ENCODE measurements at places on chromosomes 3 and 15. TPM values are rescaled to one million over a fixed set of nuclear protein-coding genes. Genes with fewer than 3 reads are reported as not detected.

- H3K27ac ChIP-seq: no peak overlapping the region
- no peak overlapping the region for H3K4me3 ChIP-seq
- peaks cover 5% of the 10 kb centered on the region for H3K36me3 ChIP-seq
- H3K27me3 ChIP-seq: no peaks in the 10 kb centered on the region
- DNase-seq: no peak
- peaks cover 28% of the 10 kb centered on the region for H3K4me1 ChIP-seq
These were observed 15.9 kb upstream of the SMAD3 start for GRCh38 chr15:67049351-67050044.

DNA sequence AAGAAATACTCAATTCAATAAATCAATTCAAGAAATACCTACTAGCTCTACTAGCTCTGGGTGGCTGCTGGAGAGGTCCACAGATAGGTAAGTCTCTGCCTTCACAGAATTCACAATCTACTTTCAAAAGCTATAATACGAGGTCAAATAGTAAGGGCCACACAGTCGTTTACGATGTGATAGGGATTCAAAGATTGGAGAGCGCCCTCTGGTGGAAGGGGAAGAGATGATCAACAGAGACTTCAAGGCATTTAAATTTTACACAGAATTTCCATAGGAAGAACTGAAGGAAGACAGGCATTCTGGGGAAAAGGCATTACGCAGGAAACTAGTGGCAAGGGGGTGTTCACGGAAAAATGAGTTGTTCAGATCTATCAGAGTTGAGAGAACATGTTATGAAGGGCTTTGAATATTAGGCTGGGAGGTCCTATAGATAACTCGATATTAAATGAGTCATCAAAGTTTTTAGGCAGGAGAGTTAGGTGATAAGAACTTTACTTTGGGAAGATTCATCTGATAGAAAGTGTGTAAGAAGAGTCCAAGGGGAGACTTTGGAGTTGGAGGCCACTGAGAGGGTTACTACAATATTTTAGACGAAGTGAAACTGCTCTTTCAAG, 128.8 kb downstream of the FRMD5 start:
- no peaks in the 10 kb centered on the region for H3K36me3 ChIP-seq
- H3K27me3 ChIP-seq: peaks cover 12% of the 10 kb centered on the region
- no peak overlapping the region for H3K27ac ChIP-seq
- H3K4me1 ChIP-seq: peaks cover 7% of the 10 kb centered on the region
- H3K4me3 ChIP-seq: no peak overlapping the region

DNA sequence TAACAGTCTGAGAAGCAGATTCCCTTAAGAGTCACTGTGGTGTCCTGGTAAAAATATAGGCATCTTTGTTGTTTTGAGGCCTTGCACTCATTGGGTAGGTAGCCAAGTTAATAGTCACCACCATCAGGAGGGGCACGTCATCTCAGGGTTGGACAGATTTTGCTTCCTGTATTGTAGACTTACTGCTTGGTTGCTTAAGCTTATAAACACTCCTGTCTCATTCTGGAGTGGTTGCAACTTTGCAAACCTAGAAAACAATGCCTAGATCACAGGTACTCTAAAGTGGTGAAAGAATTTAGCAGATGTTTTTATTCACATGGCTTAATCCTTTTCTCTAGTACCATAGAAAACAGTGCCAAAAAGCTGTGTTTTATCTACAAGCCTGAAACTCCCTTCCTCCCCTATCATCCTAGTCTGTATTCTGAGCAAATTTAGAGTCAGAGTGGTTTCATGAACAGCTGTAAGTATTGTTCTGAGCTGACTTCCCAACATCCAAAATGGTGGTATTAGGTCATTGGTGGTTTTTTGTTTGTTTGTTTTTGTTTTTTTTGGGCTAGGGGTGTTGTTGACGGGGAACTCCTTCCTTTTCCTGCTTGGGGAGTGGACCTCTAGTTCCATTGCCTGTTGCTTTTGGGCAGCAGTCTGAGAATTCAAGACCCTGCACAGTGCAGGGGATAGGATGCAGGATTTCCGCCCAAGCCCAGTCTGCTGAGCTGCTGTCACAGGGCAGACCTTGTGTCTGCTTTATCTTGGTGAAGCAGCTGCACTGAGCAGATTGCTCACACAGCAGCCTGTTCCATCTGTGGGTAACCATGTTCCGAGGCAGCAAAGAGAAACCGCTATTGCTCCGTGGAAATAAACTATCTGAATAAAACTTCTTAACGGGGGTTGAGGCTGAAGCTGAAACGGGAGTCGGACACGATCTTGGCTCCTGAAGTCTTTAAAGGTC, 202.0 kb downstream of the AKAP13 start:
- DNase-seq: peak; percentile 67
- peak overlapping the region; percentile 95 for H3K27ac ChIP-seq
- peaks cover 84% of the 10 kb centered on the region for H3K4me1 ChIP-seq

DNA sequence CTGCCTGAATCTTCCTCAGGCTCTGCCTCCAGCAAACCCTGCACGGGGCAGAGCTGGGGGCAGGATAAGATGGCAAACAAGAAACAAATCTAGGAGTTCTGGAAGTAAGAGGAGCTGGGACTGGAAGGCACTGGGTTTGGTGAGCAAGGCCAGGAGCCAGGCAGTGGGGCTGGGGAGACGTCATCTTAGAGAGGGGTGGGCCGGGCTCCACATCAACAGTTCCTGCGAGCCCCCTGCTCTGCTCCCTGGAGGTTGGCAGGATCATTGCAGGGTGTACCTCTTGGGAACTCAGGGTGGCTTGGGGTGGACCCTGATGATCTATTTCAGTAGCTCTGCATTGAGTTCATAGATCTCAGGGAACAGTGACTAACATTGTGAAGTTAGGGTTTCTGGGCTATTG, 87.3 kb upstream of the PRR23E start:
- no peak overlapping the region for H3K27ac ChIP-seq
- no peak overlapping the region for H3K4me3 ChIP-seq

DNA sequence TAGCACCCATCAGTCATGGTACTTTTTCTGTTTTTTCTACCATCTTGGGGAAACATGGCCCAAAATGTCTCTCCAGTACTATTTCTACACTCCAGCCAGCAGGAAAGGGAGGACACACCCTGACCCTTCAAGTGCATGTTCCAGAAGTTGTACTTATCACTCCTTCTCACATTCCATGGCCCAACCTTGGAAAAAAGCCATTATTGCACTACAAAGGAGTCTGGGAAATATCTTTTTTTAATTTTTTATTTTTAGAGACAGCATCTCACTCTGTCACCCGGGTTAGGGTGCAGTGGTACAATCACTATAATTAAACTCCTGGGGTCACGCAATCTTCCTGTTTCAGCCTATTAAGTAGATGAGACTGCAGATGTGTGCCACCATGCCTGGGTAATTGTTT, 100.0 kb upstream of the PPP2R3A start:
- no peaks in the 10 kb centered on the region for H3K27me3 ChIP-seq
- H3K36me3 ChIP-seq: no peaks in the 10 kb centered on the region
- H3K4me3 ChIP-seq: no peak overlapping the region

DNA sequence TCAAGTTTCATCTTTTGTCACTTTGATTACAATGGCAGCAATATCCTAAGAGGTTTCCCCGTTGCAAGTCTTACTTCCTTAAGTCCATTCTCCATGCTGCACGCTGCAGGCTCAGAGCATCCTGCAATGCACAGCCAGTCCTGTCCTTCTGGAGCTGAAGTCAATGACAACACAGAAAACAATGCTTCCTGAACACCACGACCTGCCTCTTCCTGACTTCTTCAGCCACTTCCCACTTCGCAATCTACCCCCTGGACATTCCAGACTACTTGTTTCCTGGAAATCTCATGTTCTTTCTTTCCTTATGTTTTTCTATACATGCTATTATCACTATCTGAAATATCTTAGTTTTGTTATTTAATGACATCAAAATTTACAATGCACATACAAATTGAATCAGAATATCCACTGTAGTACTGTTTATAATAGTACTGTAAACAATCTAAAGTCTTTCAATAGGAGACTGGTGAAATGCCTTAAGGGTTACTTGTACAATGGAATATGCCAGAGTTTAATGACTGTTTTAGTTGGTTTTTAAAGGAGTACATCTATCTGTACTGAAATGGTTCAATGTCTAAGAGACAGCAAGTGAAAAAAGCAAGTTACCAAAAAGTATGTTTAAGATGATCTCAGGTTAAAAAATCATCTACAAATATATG, 113.7 kb upstream of the PRTG start:
- peaks cover 7% of the 10 kb centered on the region for H3K36me3 ChIP-seq
- no peaks in the 10 kb centered on the region for H3K27me3 ChIP-seq
- no peak overlapping the region for H3K4me3 ChIP-seq

GRCh38 chr3:20658491-20658890, 472.5 kb upstream of the SGO1 start:
- H3K36me3 ChIP-seq: no peaks in the 10 kb centered on the region
- H3K4me3 ChIP-seq: no peak overlapping the region
- H3K27ac ChIP-seq: no peak overlapping the region
- H3K4me1 ChIP-seq: no peaks in the 10 kb centered on the region

DNA sequence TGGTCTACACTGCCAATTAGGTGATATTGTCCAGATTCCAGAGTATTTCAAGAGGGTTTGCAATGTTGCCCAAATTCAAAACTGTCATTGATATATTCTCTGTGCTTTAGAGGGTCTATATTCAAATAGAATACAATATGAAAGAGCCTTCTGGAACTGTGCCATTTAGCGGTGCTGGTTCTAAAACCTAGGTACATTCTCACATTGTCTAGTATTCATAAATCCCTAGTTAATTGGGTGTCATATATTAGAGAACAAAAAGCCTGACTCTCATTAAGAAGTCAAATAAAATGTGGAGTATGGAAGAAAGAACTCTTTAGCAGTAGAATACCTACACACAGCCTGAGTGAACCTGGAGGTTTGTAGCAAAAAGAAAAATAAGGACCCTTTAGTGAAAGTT, 447.9 kb downstream of the CNTN6 start:
- H3K27ac ChIP-seq: no peak overlapping the region
- no peaks in the 10 kb centered on the region for H3K36me3 ChIP-seq
- no peaks in the 10 kb centered on the region for H3K4me1 ChIP-seq
- no peak overlapping the region for H3K4me3 ChIP-seq
- no peaks in the 10 kb centered on the region for H3K27me3 ChIP-seq

DNA sequence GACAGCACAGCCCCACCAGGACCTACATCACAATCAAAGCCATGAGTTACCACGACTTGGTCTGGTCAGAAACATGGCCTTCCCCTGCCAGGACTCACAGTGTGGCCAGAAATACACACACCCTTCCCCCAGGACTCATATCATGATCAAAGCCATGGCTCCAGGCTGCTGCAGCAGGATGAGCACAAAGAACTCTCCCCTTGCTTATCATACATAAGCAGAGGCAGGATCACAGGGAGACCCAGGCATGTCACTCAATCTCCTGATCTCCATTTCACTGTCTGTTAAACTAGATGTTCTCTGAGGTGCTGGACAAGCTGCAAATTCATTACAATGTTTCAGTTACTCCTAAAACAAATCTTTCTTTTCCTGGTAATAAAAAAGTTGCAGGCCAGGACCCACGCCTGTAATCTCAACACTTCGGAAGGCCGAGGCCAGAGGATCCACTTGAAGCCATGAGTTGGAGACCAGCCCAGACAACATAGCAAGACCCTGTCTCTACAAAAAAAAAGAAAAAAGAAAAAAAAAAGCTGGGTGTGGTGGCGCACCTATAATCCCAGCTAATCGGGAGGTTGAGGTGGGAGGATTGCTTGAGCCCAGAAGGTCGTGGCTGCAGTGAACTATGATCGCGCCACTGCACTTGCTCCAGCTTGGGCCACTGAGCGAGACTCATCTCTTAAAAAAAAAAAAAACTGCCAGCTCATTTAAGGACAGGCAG, 1.2 kb downstream of the PFKFB4 start:
- peaks cover 58% of the 10 kb centered on the region for H3K4me1 ChIP-seq
- peaks cover 9% of the 10 kb centered on the region for H3K36me3 ChIP-seq
- DNase-seq: no peak
- H3K27me3 ChIP-seq: no peaks in the 10 kb centered on the region
- H3K4me3 ChIP-seq: peak overlapping the region; percentile 91
- H3K27ac ChIP-seq: no peak overlapping the region

- H3K27me3 ChIP-seq: no peaks in the 10 kb centered on the region
- H3K4me1 ChIP-seq: peaks cover 57% of the 10 kb centered on the region
- no peaks in the 10 kb centered on the region for H3K36me3 ChIP-seq
- DNase-seq: no peak
- H3K27ac ChIP-seq: peak overlapping the region; percentile 46
- H3K4me3 ChIP-seq: no peak overlapping the region
These were observed 8.2 kb downstream of the HDC start for GRCh38 chr15:50257332-50257731.

DNA sequence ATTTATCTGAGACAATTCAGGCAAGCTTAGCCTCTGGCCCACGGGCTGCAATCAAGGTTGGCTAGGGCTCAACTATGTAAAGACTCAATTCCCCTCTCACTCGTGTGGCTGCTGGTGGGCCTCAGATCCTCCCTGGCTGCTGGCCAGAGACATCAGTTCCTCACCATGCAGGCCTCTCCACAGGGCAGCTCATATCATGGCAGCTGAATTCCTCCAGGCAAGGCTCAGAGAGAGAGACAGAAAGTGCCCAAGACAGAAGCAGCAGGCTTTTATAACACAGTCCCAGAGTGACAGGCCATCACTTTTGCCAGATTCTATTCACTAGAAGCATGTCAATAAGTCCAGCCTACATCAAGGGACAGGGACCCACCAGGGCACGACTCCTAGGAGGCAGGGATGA, 63.2 kb downstream of the XXYLT1 start:
- no peaks in the 10 kb centered on the region for H3K36me3 ChIP-seq
- no peak overlapping the region for H3K27ac ChIP-seq
- H3K4me3 ChIP-seq: no peak overlapping the region
- peaks cover 4% of the 10 kb centered on the region for H3K4me1 ChIP-seq
- no peak for DNase-seq

DNA sequence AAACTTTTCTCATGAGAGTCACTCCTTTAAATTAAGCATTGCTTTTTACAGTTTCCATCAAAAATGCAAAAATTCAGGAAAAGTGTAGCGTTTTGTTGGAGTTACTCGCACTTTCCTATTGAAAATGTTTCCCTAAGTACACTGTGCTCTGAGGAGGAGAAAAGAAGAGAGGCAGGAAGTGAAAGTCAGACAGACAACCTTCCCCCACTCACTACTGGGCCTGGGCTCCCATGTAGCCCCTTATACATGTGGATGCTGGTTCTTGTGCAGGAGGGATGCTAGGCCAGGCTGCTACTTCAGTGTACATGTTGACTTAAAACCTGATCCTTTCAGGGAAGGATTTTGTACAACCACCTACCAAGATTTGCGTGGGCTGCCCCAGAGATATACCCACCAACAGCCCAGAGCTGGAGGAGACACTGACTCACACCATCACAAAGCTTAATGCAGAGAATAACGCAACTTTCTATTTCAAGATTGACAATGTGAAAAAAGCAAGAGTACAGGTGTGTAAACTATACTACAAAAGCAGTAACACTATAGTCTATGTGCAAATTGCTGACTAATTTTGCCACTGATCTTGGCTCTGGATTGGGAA, 15.1 kb downstream of the KNG1 start:
- peaks cover 5% of the 10 kb centered on the region for H3K27me3 ChIP-seq
- no peak overlapping the region for H3K4me3 ChIP-seq
- H3K27ac ChIP-seq: no peak overlapping the region
- H3K36me3 ChIP-seq: no peaks in the 10 kb centered on the region

GRCh38 chr3:44439499-44440295, 37.8 kb downstream of the ZNF445 start:
- peak; percentile 69 for DNase-seq
- H3K4me3 ChIP-seq: peak overlapping the region; percentile 65
- peaks cover 46% of the 10 kb centered on the region for H3K4me1 ChIP-seq
- H3K36me3 ChIP-seq: peaks cover 28% of the 10 kb centered on the region

The CCR1 gene
- total RNA-seq: 22.6 TPM

The CHST2 gene
- total RNA-seq: 11.3 TPM

The CACNA1D gene
- total RNA-seq: 1.2 TPM

The RETNLB gene
- total RNA-seq: not detected

The USP13 gene
- 11.1 TPM for total RNA-seq

The TMC3 gene
- total RNA-seq: not detected

The CHRNA5 gene
- 6.4 TPM for total RNA-seq

The NRG4 gene
- not detected for total RNA-seq

The SCN11A gene
- 0.05 TPM for total RNA-seq

The EBLN2 gene
- 8.4 TPM for total RNA-seq

The COPB2 gene
- total RNA-seq: 103 TPM

The MELTF gene
- 3.9 TPM for total RNA-seq

Data from activated T-helper 1 cell treated with anti-CD3 and anti-CD28 coated beads, Interleukin-12 subunit alpha, Interleukin-12 subunit beta, Interleukin-2, Interleukin-4 antibody, amounts not matched to agents 30 ng/mL and 10 ng/mL and 1 ng/mL, durations not matched to agents 14 hours and 24 hours and 36 hours (primary cell).